ENCODE measurements at places on chromosomes 13 and 19. TPM values are rescaled to one million over a fixed set of nuclear protein-coding genes. Genes with fewer than 3 reads are reported as not detected.

GRCh38 chr19:38401148-38401547 lies 1.7 kb upstream of the FAM98C start:
- peaks cover 38% of the 10 kb centered on the region for H3K27me3 ChIP-seq
- H3K27ac ChIP-seq = no peak overlapping the region
- H3K4me3 ChIP-seq = no peak overlapping the region

DNA sequence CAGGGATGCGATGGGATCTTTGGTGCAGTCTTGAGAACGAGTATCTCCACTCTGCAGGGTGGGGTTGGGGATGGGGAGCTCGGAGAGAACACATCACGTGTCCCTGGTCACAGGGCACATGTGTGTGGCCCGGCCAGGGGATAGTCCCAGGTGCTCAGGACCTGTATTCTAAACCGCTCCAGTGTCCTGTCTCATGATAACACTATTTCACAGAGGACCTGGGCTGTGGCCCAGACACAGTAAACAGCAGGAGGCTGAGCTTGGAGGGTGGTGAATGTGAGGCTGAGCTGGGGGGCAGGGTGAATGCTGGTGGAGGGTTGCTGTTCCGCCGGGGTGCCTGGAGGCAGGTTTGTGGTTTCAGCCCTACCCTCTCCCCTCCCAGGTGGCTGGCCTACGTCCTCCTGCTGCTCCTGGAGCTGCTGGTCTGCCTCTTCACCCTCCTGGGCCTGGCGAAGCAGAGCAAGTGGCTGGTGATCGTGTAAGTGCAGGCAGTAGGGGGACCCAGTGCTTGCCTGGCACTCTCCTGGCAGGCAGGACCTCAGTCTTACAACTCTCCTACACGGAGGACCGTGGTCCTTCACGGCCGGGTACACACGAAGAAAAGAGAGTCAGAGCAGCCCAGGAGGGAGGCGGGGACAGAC lies 11.1 kb downstream of the TTYH1 start:
- H3K4me3 ChIP-seq = no peak overlapping the region
- H3K27ac ChIP-seq = no peak overlapping the region
- no peaks in the 10 kb centered on the region for H3K36me3 ChIP-seq
- peaks cover 14% of the 10 kb centered on the region for H3K4me1 ChIP-seq
- peaks cover 72% of the 10 kb centered on the region for H3K27me3 ChIP-seq

DNA sequence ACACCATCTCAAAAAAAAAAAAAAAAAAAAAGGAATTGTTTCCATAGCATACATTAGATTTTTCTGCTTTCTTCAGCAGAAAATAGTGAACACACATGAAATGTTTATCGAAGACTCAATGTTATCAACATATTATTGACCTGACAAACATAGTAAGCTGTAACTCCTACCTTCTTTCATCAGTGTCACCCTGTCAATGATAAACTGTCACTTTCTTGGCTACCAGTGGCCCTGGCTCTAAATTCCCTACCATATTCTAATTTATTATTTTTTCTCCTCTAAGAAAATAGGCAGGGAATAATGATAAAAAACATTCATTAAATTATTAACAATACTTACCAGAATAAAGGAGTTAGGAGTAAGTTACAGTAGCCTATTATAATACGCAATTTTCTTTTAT lies 127.3 kb upstream of the KLHL1 start:
- H3K36me3 ChIP-seq = no peaks in the 10 kb centered on the region
- no peak overlapping the region for H3K4me3 ChIP-seq
- no peaks in the 10 kb centered on the region for H3K4me1 ChIP-seq
- H3K27ac ChIP-seq = no peak overlapping the region
- no peaks in the 10 kb centered on the region for H3K27me3 ChIP-seq

DNA sequence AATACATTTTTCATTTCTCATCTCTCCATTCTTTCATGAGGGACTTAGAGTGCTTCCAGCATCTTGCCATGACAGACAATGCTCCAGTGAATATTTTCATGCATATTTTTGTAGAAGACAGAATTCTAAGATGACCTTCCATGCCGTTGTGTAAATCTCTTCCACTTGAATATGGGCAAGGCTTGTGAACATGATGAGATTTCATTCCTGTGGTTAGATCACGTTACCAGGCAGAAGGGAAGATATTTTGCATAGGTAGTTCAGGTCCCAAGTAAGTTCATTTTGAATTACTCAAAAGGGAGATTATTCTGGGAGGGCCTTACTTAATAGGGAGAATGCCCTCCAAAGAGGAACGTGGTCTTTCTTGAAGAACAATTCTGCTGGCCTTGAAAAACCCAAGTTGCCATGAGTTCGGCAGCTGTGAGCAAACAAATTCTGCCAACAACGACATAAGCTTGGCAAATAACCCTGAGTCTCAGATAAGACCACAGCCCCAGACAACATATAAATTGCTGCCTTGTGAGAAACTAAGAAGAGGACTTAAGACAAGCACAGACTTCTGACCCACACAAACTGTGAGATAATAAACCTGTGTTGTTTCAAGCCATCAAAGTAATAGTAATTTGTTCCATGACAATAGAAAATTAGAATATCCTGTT lies 400.5 kb upstream of the GPC6 start:
- H3K36me3 ChIP-seq = no peaks in the 10 kb centered on the region
- no peak overlapping the region for H3K27ac ChIP-seq
- no peak overlapping the region for H3K4me3 ChIP-seq
- H3K4me1 ChIP-seq = no peaks in the 10 kb centered on the region
- no peaks in the 10 kb centered on the region for H3K27me3 ChIP-seq

- no peaks in the 10 kb centered on the region for H3K36me3 ChIP-seq
- no peaks in the 10 kb centered on the region for H3K4me1 ChIP-seq
- no peak overlapping the region for H3K27ac ChIP-seq
- no peak for DNase-seq
- H3K27me3 ChIP-seq = no peaks in the 10 kb centered on the region
Observed at GRCh38 chr13:58119351-58119750, 487.8 kb downstream of the PCDH17 start.

GRCh38 chr13:43402380-43402779 lies 379.0 kb downstream of the DNAJC15 start:
- no peaks in the 10 kb centered on the region for H3K27me3 ChIP-seq
- no peak overlapping the region for H3K27ac ChIP-seq
- no peak for DNase-seq
- no peaks in the 10 kb centered on the region for H3K36me3 ChIP-seq
- no peaks in the 10 kb centered on the region for H3K4me1 ChIP-seq
- no peak overlapping the region for H3K4me3 ChIP-seq

- no peak overlapping the region for H3K4me3 ChIP-seq
- DNase-seq = no peak
- peaks cover 6% of the 10 kb centered on the region for H3K4me1 ChIP-seq
- no peaks in the 10 kb centered on the region for H3K27me3 ChIP-seq
- no peak overlapping the region for H3K27ac ChIP-seq
- H3K36me3 ChIP-seq = no peaks in the 10 kb centered on the region
Observed at GRCh38 chr13:97858161-97858560, 95.3 kb upstream of the IPO5 start.

GRCh38 chr13:102392481-102393209 lies 9.2 kb downstream of the FGF14 start:
- no peak overlapping the region for H3K27ac ChIP-seq
- no peak for DNase-seq
- H3K4me1 ChIP-seq = peaks cover 13% of the 10 kb centered on the region
- no peak overlapping the region for H3K4me3 ChIP-seq
- H3K36me3 ChIP-seq = no peaks in the 10 kb centered on the region

- H3K27me3 ChIP-seq = peaks cover 27% of the 10 kb centered on the region
- peaks cover 18% of the 10 kb centered on the region for H3K4me1 ChIP-seq
- H3K36me3 ChIP-seq = no peaks in the 10 kb centered on the region
Observed at GRCh38 chr13:28528388-28528787, 33.5 kb upstream of the FLT1 start.

DNA sequence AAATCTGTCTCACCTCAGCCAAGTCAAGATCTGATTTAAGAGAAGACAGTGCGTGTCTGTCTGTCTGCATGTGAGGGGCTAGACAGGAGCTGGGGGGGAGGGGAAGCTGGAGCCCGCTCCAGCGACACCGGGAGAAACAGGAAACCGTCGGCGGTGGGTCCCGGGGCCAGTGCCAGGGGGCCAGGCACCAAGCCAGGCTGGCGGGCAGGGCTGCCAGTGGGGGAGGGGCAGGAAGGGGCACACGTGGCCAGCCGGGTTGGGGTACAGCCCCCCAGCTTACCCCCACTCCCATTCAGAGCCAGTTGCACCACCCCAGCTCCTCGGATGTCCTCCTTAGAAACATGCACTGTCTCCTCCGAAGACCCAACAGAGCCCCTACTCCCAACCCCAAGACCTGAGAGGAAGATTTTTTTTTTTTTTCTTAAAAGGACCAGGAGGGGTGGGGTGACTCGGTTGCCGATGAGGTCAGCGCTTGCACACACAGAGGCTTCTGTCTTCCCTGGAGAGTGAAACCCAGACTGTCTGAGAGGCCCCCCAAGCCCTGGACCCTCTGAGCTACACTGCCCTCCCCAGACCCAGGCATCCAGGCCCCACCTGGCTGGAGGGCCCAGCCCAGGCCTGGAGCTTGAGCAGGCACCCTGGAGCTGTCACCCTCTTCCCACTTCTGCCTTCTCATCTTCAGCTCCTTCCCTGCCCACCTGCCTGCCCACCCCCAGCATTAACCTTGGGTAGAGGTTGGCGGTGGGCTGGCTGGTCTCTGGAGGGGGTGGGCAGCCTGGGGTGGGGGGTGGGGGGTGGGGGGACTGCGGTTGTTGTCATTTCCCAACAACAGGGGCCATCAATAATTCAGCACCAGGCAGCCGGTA lies 4.0 kb downstream of the ERF start:
- peak; percentile 50 for DNase-seq
- H3K4me3 ChIP-seq = peak overlapping the region; percentile 21
- peak overlapping the region; percentile 69 for H3K27ac ChIP-seq
- H3K27me3 ChIP-seq = no peaks in the 10 kb centered on the region
- H3K4me1 ChIP-seq = peaks cover 55% of the 10 kb centered on the region
- peaks cover 27% of the 10 kb centered on the region for H3K36me3 ChIP-seq

DNA sequence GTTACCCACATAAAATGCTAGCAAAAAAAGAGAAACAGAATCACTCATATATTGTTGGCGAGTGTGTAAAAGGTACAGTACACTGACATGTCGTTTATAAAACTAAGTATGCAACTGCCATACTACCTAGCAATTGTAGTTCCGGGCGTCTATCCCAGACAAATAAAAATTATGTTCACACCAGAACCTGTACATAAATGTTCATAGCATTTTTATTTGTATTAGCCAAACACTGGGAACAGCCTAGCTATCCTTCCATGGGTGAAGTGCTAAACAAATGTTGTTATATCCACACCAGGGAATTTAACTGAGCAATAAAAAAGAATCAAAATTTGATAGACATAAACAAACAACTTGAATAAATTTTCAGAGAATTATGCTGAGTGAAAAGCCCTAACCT lies 28.9 kb upstream of the POSTN start:
- no peaks in the 10 kb centered on the region for H3K36me3 ChIP-seq
- H3K4me3 ChIP-seq = no peak overlapping the region
- no peak overlapping the region for H3K27ac ChIP-seq
- H3K4me1 ChIP-seq = no peaks in the 10 kb centered on the region
- no peak for DNase-seq

- H3K27ac ChIP-seq = peak overlapping the region; percentile 86
- H3K36me3 ChIP-seq = peaks cover 40% of the 10 kb centered on the region
- DNase-seq = no peak
- peaks cover 6% of the 10 kb centered on the region for H3K27me3 ChIP-seq
- peak overlapping the region; percentile 67 for H3K4me3 ChIP-seq
Observed at GRCh38 chr19:15108145-15108844, 1.1 kb downstream of the SYDE1 start.

DNA sequence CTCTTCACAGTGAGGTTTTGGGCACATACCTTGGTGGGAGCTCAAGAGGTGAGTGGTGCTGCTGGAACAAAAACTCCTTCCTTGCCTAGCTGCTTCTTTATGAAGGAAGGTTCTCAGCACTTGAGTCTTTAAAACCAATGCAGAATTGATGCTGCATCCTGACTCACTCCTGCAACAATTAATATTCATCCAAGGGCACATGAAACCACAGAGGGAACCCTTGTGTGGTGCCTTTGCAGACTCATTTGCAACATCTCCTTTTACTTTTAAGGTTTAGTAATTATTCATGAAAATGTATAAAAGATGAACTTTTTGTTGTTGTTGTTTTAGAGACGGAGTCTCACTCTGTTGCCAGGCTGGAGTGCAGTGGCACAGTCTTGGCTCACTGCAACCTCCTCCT lies 30.1 kb downstream of the OPA3 start:
- no peak for DNase-seq
- H3K4me3 ChIP-seq = no peak overlapping the region
- no peaks in the 10 kb centered on the region for H3K4me1 ChIP-seq
- H3K27me3 ChIP-seq = no peaks in the 10 kb centered on the region

DNA sequence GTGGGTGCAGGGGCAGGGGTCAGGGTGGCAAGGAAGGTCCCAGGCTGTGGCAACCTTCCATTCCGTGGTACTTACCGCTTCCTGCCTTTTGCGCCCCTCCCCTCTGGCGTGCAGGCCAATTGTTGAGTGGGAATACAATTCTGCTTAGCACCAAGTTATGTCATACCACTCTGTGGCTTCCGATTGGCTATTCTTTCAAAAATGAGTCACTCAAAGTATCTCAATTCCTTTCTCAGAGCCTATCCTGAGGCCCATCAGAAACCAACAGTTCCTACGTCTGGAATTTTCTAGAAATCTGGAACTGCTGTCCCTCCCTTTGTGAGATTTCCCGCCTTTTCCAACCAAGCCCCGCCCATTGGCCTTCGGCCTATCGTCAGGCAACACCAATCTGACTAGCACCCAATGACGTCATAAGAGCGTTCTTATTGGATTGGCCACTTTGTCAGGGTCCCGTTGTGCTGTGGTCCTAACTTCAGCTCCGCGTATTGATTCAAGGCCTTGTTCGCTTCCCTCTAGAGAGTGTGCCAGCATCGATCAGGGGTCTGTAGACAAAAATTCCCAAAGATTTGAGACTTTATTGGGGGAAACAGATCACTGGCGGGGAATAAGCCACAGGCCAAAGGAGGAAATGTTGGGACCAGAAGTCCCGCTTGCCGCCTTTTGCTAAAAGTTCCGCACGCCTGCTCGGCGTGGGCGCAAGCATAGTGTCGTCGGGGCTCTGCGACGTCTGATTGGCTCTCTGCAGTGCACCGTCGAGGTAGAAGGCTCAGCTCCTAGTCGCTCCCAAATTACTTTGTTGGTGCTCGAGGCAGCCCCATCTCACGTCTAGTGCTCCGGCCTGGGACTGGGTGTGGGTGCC lies 11.7 kb downstream of the NTN5 start:
- peak overlapping the region; percentile 61 for H3K27ac ChIP-seq
- H3K36me3 ChIP-seq = no peaks in the 10 kb centered on the region
- DNase-seq = peak; percentile 90
- no peaks in the 10 kb centered on the region for H3K27me3 ChIP-seq
- peaks cover 13% of the 10 kb centered on the region for H3K4me1 ChIP-seq
- peak overlapping the region; percentile 10 for H3K4me3 ChIP-seq

- DNase-seq = peak; percentile 61
- no peaks in the 10 kb centered on the region for H3K36me3 ChIP-seq
- H3K4me1 ChIP-seq = peaks cover 41% of the 10 kb centered on the region
- no peaks in the 10 kb centered on the region for H3K27me3 ChIP-seq
- no peak overlapping the region for H3K4me3 ChIP-seq
- H3K27ac ChIP-seq = peak overlapping the region; percentile 68
Observed at GRCh38 chr19:17021793-17022590, 4.6 kb downstream of the CPAMD8 start.

Gene MAMSTR
- total RNA-seq = 1.5 TPM

Gene PCSK4
- 7.4 TPM for total RNA-seq

Gene SGCG
- 3.2 TPM for total RNA-seq

Gene MYO16
- total RNA-seq = 0.24 TPM

Gene DCT
- 0.18 TPM for total RNA-seq

Gene FGF9
- 1.6 TPM for total RNA-seq

Gene PLPP2
- total RNA-seq = 11.7 TPM

Gene NKPD1
- not detected for total RNA-seq

Gene SPIB
- 0.12 TPM for total RNA-seq

Gene CIC
- total RNA-seq = 67.9 TPM

Gene GRK1
- not detected for total RNA-seq

Gene CGB2
- not detected for total RNA-seq

Gene MYO1F
- total RNA-seq = 162 TPM

All from lower lobe of right lung (tissue), 2 donors.